ENCODE measurements at places on chromosomes 7 and 10. TPM values are rescaled to one million over a fixed set of nuclear protein-coding genes. Genes with fewer than 3 reads are reported as not detected.

The C7orf57 gene
- not detected for total RNA-seq

The GJD4 gene
- not detected for total RNA-seq

DNA sequence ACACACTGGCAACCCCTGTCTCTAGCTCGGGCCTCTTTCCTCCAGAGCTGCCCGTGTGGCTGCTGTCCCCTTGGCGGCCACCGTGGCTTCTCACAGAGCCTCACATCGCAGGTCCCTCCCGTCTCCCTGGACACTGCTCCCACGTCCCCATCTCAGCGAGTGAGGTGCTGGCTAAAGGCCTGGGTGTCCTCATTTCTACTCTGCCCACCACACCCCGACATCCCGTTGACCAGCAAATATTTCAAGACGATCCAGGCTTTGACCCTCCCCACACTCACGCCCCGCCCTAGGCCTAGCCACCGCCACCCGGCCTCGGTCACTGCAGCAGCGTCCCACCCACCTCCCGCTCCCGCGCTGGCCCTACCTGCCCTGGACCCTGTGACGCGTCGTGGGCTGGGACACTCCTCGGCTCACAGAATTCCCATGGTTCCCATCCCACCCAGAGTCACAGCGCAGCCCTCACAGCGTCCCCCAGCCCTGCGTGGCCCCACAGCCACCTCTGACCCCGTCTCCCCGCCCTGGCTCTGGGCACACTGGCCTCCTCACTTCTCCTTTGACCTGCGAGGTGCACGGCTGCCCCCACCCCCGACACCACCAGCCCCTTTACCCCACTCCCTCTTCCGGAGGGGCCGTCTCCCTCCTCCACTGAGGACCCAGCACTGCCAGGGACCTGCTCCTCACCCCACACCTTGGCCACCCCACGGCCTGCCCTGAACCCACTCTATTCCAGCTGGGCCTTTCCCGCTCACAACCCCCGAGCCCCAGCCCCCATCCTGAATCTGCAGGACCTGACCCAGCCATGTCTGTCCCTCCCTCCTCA, 6.9 kb downstream of the ADAP1 start:
- no peaks in the 10 kb centered on the region for H3K36me3 ChIP-seq
- DNase-seq: no peak
- H3K27ac ChIP-seq: no peak overlapping the region
- no peaks in the 10 kb centered on the region for H3K27me3 ChIP-seq
- H3K4me3 ChIP-seq: no peak overlapping the region

DNA sequence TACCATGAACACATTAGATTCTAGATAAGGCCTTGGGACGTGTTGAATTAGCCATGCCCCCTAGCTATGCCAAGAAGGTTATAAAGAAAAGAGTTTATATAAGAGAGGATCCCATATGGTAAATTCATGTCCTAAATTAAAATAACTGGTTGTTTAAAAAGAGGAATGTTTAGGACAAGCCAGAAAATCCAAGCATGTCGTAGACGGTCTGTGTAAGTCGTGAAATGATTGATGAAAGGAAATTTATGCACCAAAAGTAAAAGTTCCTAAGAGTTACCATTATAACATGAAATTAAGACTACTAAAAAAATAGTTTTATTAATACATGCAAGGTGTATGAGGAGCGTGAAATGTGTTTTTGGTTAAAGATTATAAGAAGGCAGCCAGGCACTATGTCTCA, 624.9 kb downstream of the ARL4A start:
- no peaks in the 10 kb centered on the region for H3K27me3 ChIP-seq
- DNase-seq: no peak
- no peaks in the 10 kb centered on the region for H3K4me1 ChIP-seq
- H3K27ac ChIP-seq: no peak overlapping the region
- H3K4me3 ChIP-seq: no peak overlapping the region

- peak overlapping the region; percentile 90 for H3K27ac ChIP-seq
- H3K27me3 ChIP-seq: no peaks in the 10 kb centered on the region
- H3K36me3 ChIP-seq: peaks cover 25% of the 10 kb centered on the region
- DNase-seq: no peak
- peaks cover 81% of the 10 kb centered on the region for H3K4me1 ChIP-seq
- peak overlapping the region; percentile 81 for H3K4me3 ChIP-seq
Observed at GRCh38 chr7:1925349-1925748, 255.3 kb downstream of the ELFN1 start.

GRCh38 chr7:20200361-20200760, 16.8 kb downstream of the MACC1 start:
- no peaks in the 10 kb centered on the region for H3K36me3 ChIP-seq
- H3K4me1 ChIP-seq: no peaks in the 10 kb centered on the region
- no peak overlapping the region for H3K27ac ChIP-seq
- no peak for DNase-seq
- no peaks in the 10 kb centered on the region for H3K27me3 ChIP-seq

DNA sequence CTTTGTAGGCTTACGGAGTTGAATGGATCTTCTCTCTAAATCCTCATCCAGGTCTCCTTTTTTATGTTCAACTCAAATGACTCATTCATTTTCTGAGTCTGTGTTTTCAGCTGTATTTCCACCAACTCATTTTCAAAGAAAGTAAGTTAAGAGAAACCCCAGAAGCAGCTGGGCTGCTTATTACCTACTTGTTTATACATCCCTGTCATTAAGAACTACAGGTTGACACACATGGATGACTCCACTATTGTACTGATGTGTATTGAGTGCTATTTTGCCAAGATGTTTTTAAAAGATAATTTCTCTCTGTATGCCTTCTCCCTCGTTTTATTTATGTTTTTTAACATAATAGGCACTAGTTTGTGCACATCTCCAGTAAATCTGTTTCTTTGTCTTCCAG, 41.9 kb downstream of the DGKI start:
- H3K4me3 ChIP-seq: no peak overlapping the region
- H3K27me3 ChIP-seq: no peaks in the 10 kb centered on the region
- H3K27ac ChIP-seq: no peak overlapping the region
- H3K4me1 ChIP-seq: no peaks in the 10 kb centered on the region
- no peaks in the 10 kb centered on the region for H3K36me3 ChIP-seq
- DNase-seq: no peak

DNA sequence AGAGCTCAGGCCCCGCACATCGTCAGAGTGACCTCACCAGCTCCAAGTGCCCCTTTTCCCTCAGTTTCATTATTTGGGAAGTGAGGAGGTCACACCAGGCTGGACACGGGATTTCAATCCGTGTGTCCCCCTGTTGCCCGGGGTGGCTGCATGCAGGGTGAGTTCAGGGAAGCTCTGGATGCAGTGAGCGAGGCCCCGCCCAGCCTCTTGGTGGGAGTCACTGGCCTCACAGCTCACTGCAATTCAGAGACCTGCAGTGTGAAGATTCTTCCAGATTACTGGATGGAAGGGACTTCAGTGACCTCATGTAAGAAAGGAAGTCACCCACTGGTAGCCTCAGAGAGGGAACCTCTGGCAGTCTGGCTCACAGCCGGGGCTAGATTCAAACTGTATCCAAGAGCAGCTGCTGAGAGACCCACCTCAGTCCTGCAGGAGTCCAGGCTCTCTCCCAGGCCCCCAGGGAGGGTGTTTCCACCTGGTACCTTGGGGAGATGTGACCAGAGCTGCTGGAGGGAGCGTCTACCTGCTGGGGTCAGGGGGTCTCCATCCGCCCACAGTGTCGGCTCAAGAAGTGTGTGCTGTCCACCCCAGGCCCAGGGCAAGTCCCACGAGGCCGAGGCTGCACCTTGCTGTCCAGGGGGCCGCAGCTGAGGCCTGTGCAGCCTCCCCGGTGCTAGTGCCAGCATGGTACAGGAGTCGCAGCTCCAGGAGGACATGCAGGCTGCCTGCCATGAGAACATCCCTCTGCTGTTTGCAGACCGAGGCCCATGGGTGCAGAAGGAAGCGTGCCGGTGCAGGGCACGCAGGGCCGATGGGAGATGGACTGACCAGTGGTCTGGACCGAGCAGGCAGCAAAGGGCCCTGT, 54.4 kb downstream of the MGMT start:
- no peaks in the 10 kb centered on the region for H3K4me1 ChIP-seq
- no peaks in the 10 kb centered on the region for H3K27me3 ChIP-seq
- DNase-seq: no peak
- no peak overlapping the region for H3K4me3 ChIP-seq
- H3K27ac ChIP-seq: no peak overlapping the region

DNA sequence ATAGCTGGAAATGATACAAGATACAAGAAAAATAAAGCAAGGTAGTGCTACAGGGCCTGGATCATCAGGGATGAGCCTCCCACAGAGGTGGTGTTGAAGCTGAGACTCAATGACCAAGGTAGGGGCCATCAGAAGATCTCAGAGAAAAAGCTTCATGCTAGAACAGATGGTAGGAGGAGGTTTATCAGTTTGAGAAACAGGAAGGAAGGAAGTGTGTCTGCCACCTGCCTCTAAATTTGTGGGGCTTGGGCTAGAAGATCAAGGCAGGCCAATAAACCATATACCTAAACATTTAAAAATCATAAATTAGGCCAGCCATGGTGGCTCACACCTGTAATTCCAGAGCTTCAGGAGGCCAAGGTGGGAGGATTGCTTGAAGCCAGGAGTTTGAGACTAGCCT, 410.8 kb upstream of the PRKCQ start:
- DNase-seq: no peak
- no peaks in the 10 kb centered on the region for H3K36me3 ChIP-seq
- H3K4me1 ChIP-seq: no peaks in the 10 kb centered on the region
- no peak overlapping the region for H3K27ac ChIP-seq
- peaks cover 2% of the 10 kb centered on the region for H3K27me3 ChIP-seq

DNA sequence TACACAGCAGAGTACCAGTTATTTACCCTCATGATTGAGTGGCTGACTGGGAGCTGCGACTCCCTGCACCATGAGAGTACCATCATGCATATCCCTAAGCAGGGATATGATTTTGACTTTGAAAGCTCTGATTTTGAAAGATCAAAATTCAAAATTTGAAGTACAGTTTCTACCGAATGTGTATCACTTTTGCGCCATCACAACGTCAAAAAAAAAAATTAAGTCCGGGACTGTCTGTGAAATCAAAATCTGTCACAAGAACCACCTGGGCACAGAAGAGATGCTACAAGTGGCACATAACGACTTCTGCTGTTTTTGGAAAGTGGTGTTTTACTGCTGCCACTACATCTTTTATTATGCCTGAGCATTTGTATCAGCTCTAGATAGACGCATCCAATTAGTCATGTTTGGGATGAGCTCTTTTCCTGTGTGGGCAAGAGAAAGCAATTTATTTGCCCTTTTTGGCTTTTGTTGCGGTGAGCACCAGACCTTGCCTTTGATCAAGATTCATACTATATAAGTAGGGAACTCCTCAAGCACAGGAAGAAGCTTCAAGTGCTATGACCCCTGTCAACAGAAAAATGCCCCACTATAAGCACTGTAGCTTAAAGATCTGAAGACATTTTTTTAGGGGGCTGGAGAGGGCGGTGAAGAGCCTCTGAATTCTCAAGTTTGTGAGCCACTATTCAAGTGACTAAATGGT, 10.7 kb downstream of the MTPN start:
- H3K27ac ChIP-seq: no peak overlapping the region
- peaks cover 41% of the 10 kb centered on the region for H3K4me1 ChIP-seq
- DNase-seq: no peak
- peaks cover 26% of the 10 kb centered on the region for H3K36me3 ChIP-seq
- no peaks in the 10 kb centered on the region for H3K27me3 ChIP-seq

DNA sequence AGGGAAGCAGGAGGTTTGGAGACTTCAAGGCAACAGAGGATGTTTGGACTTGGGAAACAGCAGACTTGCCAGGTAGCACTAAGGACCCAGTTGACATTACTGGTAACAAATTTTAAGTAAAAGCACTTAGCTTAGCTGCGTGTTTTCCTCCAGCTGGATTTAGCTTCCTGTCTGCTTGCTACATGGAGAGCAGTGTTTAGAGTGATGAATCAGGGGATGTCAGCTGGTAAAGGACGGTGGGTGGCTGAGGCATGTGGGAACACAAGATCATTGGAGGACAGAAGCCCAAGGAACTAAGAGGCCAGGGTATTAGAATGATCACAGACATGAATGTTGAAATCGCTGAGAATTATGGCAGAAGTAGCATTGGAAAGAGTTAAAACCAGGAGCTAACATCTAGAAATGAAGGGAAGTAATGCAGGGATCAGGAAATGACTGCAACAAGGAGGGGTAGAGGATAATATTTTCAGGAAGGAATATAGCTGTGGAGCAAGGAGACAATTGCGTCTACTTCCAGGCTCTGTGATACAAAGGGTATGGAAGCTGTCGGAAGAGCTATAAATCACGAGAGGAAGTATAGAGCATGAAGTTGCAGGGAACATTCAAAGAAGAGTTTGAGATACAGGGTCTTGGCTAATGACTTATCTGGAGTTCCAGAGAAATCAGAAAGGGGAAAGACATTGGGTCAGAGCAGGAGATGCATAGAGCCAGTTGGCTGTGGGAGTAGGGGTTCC, 34.4 kb downstream of the CALD1 start:
- H3K4me3 ChIP-seq: no peak overlapping the region
- no peaks in the 10 kb centered on the region for H3K36me3 ChIP-seq
- no peak for DNase-seq
- H3K27ac ChIP-seq: no peak overlapping the region
- H3K27me3 ChIP-seq: no peaks in the 10 kb centered on the region

DNA sequence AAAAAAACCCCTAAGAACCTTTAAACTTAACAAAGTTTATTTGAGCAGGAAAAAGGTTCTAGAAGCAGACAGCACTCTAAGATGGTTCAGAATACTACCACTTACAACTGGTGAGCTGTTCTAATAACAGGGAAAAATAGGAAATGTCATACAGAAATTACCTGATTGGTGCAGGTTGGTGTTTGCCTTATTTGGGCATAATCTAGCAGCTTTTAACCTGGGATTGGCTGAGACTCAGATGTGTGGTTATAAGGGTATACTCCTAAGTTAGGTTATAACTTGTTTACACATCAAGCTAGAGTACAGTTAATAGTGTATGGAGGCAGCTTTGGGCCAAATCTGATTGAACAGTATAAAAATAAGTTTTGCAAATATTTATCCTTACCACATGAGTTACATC, 59.8 kb downstream of the MAPK8 start:
- H3K4me3 ChIP-seq: no peak overlapping the region
- H3K27ac ChIP-seq: no peak overlapping the region
- no peaks in the 10 kb centered on the region for H3K27me3 ChIP-seq
- no peaks in the 10 kb centered on the region for H3K36me3 ChIP-seq

DNA sequence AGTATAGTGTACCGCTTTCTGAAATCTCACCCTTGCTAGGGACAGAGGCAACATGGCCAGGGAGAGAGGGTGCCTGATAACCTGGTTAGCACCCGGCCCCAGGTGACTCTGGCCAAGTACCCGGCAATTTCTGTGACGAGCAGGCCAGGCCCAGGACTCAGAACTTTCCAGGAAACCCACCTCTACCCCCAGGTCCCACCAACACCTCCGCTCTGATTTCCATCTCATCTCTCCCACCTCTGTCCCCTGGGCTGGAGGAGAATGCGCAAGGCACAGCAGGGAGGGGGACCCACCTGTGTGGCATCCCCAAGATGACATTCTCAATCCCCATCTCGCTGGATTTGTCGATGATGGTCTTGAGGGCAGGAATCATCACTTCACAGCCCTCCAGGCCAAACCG, 11.6 kb downstream of the OGDHL start:
- no peaks in the 10 kb centered on the region for H3K36me3 ChIP-seq
- H3K4me1 ChIP-seq: no peaks in the 10 kb centered on the region
- no peak for DNase-seq
- H3K4me3 ChIP-seq: no peak overlapping the region

Measured in CD4-positive, CD25-positive, alpha-beta regulatory T cell (primary cell).